ENCODE measurements at places on chromosomes 1 and 21.

GRCh38 chr1:9314111-9314510 lies 21.4 kb downstream of the SPSB1 start:
- no peak for DNase-seq
- H3K27ac ChIP-seq = peak overlapping the region; percentile 84
- no peaks in the 10 kb centered on the region for H3K27me3 ChIP-seq
- peaks cover 4% of the 10 kb centered on the region for H3K36me3 ChIP-seq

DNA sequence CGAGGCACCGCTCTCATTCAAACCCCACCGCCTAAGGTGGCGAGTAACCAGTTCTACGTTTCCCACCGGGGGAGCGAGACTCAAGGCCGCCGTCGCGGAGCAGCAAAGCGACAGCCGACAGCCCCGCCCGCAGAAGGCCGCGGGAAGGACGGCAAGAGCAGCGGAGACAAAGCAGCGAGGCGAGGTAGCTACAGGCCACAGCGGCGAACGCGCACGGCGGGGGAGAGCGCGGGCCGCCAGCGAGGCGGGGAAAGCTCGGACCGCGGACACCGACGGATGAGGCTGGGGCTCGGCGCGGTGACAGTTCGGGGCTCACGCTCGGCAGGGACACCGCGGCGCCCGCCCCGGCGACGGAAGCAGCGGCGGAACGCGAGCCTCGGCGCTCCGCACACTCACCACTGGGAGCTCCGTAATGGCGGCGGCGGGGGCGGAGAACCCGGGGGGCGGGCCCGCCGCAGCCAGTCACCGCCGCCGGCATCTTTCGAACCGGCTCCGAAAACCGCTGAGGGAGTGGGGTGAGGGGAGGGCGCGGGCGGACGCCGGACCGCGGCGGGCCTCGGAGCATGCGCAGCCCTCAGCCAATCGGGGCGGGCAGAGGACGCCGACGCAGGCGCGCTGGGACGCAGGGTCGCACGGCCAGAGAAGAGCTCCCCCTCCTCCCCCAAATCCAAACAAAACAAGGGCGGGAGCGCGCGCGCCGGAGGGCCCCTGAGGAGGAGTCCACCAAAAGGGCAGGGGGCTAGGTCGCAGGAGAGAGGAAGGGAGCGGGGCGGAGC lies 666 bp downstream of the HP1BP3 start:
- peak overlapping the region; percentile 98 for H3K27ac ChIP-seq
- no peaks in the 10 kb centered on the region for H3K27me3 ChIP-seq
- H3K4me3 ChIP-seq = peak overlapping the region; percentile 97

DNA sequence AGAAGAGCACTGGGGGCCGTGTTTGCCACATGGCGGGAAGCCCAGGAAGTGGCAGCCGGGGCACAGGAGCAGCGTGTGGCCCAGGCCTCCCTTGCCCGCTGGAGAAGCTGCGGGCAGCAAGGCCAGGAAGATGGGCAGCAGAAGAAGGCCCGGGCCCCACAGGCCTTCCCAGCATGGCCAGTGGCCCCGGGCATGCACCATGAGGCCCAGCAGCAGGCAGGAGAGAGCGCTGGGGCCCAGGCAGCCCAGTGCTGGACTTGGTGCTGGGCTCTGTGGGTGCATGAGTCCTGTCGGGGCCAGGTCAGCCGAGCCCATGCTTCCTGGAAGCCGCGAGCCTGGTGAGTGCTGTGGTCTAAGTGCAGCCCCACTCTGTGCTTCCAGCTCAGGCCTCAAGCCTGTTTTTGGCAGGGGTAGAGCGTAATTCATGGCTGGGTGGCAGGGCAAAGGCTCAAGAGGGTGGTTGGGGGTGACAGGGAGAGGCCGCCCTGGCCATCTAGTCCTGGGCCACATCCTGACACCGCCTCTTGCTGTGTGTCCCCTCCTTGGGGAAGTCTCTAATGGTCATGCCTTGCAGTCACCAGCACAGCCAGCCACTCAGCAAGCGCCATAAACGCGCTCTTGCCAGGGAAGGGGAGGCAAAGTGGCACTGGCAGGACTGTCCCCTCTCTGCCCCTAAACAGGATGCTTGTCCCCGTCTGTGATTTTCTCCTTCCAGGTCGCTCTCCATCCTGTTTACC lies 21.3 kb downstream of the MTHFR start:
- H3K4me3 ChIP-seq = no peak overlapping the region
- H3K36me3 ChIP-seq = no peaks in the 10 kb centered on the region
- DNase-seq = no peak
- H3K27ac ChIP-seq = no peak overlapping the region
- no peaks in the 10 kb centered on the region for H3K4me1 ChIP-seq
- no peaks in the 10 kb centered on the region for H3K27me3 ChIP-seq

GRCh38 chr1:147496571-147497210 lies 44.6 kb upstream of the BCL9 start:
- no peak for DNase-seq
- H3K27me3 ChIP-seq = peaks cover 7% of the 10 kb centered on the region
- H3K4me1 ChIP-seq = peaks cover 1% of the 10 kb centered on the region
- no peak overlapping the region for H3K27ac ChIP-seq

DNA sequence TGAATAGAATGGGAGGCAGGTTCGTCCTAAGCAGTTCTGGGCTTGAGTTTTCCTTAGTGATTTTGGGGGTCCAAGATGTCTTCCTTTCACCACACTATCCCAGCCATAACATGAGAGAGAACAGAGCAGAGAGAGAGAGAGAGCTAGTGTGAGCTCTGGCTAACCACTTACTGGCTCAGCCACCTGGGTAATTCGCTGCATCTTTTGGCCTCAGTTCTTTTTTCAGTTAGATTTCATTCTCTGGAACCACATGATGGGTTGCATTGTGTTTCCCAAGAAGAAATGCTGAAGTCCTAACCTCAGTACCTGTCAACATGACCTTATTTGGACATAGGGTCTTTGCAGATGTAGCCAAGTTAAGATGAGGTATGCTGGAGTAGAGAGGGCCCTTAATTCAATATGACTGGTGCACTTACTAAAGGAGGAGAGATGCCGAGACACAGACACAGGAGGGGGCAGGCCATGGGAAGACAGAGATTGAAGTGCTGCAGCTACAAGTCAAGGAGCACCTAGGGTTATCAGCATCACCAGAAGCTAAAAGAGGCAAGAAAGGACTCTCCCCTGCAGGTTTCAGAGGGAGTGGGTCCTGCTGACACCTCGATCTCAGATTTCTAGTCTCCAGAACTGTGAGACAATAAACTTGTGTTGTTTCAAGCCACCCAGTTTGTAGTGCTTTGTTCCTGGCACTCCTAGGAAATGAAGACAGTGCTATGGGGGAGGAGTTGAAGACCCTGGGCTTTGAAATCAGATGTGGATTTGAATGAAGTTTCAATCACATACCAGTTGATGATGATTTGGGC lies 26.2 kb upstream of the TARBP1 start:
- no peak overlapping the region for H3K4me3 ChIP-seq
- no peaks in the 10 kb centered on the region for H3K27me3 ChIP-seq
- H3K27ac ChIP-seq = peak overlapping the region; percentile 10
- peaks cover 35% of the 10 kb centered on the region for H3K4me1 ChIP-seq
- H3K36me3 ChIP-seq = no peaks in the 10 kb centered on the region
- no peak for DNase-seq

Measured in activated CD4-positive, alpha-beta memory T cell treated with anti-CD3 and anti-CD28 coated beads, Interleukin-2, amount 10 ng/mL, durations not matched to agents 7 days and 5 days (primary cell).